Vagina (tissue), 2 donors: ENCODE measurements at places on chromosomes 6 and 20. TPM values are rescaled to one million over a fixed set of nuclear protein-coding genes. Genes with fewer than 3 reads are reported as not detected.
A peak's percentile ranks its signal among the peaks of the same experiment; 100 is the strongest.

ARFGEF3 gene
- 2.2 TPM for total RNA-seq

ELOVL2 gene
- 0.25 TPM for total RNA-seq

PSORS1C2 gene
- not detected for total RNA-seq

DDO gene
- total RNA-seq = not detected

- H3K27me3 ChIP-seq = no peaks in the 10 kb centered on the region
- H3K27ac ChIP-seq = no peak overlapping the region
- no peak overlapping the region for H3K4me3 ChIP-seq
- H3K4me1 ChIP-seq = no peaks in the 10 kb centered on the region
- DNase-seq = no peak
- no peaks in the 10 kb centered on the region for H3K36me3 ChIP-seq
Observed at GRCh38 chr6:53476964-53477363, 67.9 kb downstream of the GCLC start.

- DNase-seq = no peak
- H3K27ac ChIP-seq = no peak overlapping the region
- H3K27me3 ChIP-seq = no peaks in the 10 kb centered on the region
- H3K4me1 ChIP-seq = peaks cover 56% of the 10 kb centered on the region
Observed at GRCh38 chr6:163461696-163462095, 47.2 kb downstream of the QKI start.

- peaks cover 15% of the 10 kb centered on the region for H3K4me1 ChIP-seq
- no peaks in the 10 kb centered on the region for H3K36me3 ChIP-seq
- no peak overlapping the region for H3K27ac ChIP-seq
- no peaks in the 10 kb centered on the region for H3K27me3 ChIP-seq
Observed at GRCh38 chr20:57006411-57007170, 259.9 kb downstream of the BMP7 start.

- no peaks in the 10 kb centered on the region for H3K36me3 ChIP-seq
- no peak for DNase-seq
- H3K27ac ChIP-seq = no peak overlapping the region
- H3K27me3 ChIP-seq = no peaks in the 10 kb centered on the region
- no peak overlapping the region for H3K4me3 ChIP-seq
Observed at GRCh38 chr6:140346428-140346827, 972.0 kb upstream of the CITED2 start.

GRCh38 chr20:32547753-32548034, 37.4 kb downstream of the NOL4L start:
- no peak overlapping the region for H3K4me3 ChIP-seq
- no peaks in the 10 kb centered on the region for H3K27me3 ChIP-seq
- no peak overlapping the region for H3K27ac ChIP-seq
- no peaks in the 10 kb centered on the region for H3K36me3 ChIP-seq

DNA sequence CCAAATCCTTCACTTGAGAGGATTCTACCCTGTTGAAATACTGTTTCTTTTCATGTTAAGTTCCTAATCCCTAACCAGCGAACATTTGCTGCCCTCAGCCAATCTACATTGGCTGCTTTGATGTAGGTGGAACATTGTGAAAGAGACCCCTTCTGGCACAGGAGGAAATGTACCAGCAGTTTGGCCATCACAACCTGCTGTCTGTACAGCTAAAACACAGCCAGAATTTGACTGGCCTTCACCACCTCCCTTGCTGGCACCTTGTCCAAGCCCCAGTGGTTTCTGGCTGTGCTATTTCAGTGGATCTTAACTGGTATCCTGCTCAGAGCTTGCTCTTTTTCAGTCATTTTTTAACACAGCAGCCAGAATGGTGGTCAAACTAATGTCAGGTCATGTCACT, 202.1 kb upstream of the EPHA7 start:
- no peak for DNase-seq
- no peaks in the 10 kb centered on the region for H3K27me3 ChIP-seq
- H3K36me3 ChIP-seq = no peaks in the 10 kb centered on the region
- H3K4me1 ChIP-seq = no peaks in the 10 kb centered on the region
- no peak overlapping the region for H3K27ac ChIP-seq

DNA sequence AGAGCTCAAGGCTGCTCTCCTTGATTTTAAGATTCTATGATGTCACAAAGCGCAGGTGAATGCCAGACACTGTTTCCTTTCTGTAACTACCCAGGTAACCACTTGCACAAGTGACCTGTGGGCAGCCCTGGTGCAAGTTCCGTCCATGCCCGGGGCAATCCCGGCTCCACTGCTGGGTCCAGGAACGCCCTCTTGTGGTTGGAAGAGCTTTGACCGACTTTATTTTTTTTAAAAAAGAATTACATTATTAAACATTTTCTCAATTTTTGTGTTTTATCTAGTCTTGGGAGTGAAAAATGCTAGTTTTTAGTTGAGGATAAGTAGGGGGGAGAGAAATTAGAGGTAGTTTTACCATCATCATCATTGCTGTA, 695.2 kb downstream of the QKI start:
- no peak for DNase-seq
- H3K27me3 ChIP-seq = no peaks in the 10 kb centered on the region
- no peak overlapping the region for H3K4me3 ChIP-seq
- H3K36me3 ChIP-seq = no peaks in the 10 kb centered on the region
- no peak overlapping the region for H3K27ac ChIP-seq
- H3K4me1 ChIP-seq = peaks cover 23% of the 10 kb centered on the region

- peaks cover 32% of the 10 kb centered on the region for H3K36me3 ChIP-seq
- H3K27ac ChIP-seq = no peak overlapping the region
- no peaks in the 10 kb centered on the region for H3K27me3 ChIP-seq
Observed at GRCh38 chr6:17610835-17611234, 10.7 kb downstream of the FAM8A1 start.

- H3K4me1 ChIP-seq = peaks cover 19% of the 10 kb centered on the region
- peak overlapping the region; percentile 24 for H3K27ac ChIP-seq
- peak overlapping the region; percentile 45 for H3K4me3 ChIP-seq
- no peak for DNase-seq
- H3K27me3 ChIP-seq = peaks cover 4% of the 10 kb centered on the region
Observed at GRCh38 chr6:27251112-27251605, 3.7 kb downstream of the PRSS16 start.

DNA sequence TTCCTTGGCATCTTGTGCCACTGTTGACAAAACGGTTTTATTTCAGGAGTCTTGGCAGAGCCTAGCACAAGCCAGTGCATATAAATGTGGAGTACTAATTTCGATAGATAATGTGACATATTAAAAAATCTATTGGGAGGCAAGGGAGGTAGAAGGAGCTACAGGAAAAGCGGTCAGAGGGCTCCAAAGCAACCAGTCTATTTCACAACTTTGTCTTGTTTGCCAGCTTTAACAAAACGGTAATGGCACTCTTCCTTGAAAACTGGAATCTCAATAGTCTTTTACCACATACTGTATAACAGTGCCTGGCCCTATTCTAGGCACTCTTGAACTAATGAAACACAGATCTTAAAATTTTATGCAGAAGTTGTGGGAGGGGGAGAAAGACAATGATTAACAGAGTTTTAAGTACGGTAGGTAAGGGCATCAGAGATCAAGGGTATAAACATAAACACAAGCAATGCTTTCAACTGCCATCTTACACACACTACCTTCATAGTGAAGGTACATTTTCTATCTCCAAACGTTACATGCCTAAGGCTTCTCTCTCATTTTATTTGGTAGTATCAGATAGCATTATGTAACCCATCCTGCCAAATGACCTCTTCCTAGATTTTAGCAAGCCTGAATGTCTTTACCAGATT, 33.5 kb upstream of the SYNCRIP start:
- H3K4me1 ChIP-seq = peaks cover 36% of the 10 kb centered on the region
- peak overlapping the region; percentile 86 for H3K27ac ChIP-seq
- peak overlapping the region; percentile 90 for H3K4me3 ChIP-seq
- DNase-seq = no peak
- H3K27me3 ChIP-seq = no peaks in the 10 kb centered on the region
- H3K36me3 ChIP-seq = no peaks in the 10 kb centered on the region
